Purkinje cell (primary cell): ENCODE measurements at places on chromosomes 11 and 22. TPM values are rescaled to one million over a fixed set of nuclear protein-coding genes. Genes with fewer than 3 reads are reported as not detected.

MS4A4E gene
- polyA plus RNA-seq = not detected in 2 replicates

SLC25A18 gene
- polyA plus RNA-seq = 0.15 and 0.86 TPM in 2 replicates

CRYAB gene
- polyA plus RNA-seq = 517 and 524 TPM in 2 replicates

GLB1L3 gene
- polyA plus RNA-seq = 0.59 and 0.69 TPM in 2 replicates

C11orf68 gene
- polyA plus RNA-seq = 12.4 and 15.2 TPM in 2 replicates

INPP5J gene
- polyA plus RNA-seq = 1.6 and 2.9 TPM in 2 replicates

SOX6 gene
- 7.7 and 20.2 TPM in 2 replicates for polyA plus RNA-seq
